ENCODE measurements at places on chromosomes 5 and 9. TPM values are rescaled to one million over a fixed set of nuclear protein-coding genes. Genes with fewer than 3 reads are reported as not detected.

GRCh38 chr5:51685419-51685818, 302.2 kb downstream of the ISL1 start:
- no peak overlapping the region for H3K27ac ChIP-seq
- DNase-seq, result no peak
- no peaks in the 10 kb centered on the region for H3K36me3 ChIP-seq
- H3K4me1 ChIP-seq, result no peaks in the 10 kb centered on the region
- H3K27me3 ChIP-seq, result no peaks in the 10 kb centered on the region

- peak overlapping the region; percentile 92 for H3K27ac ChIP-seq
- H3K36me3 ChIP-seq, result no peaks in the 10 kb centered on the region
- no peaks in the 10 kb centered on the region for H3K27me3 ChIP-seq
- peak overlapping the region; percentile 68 for H3K4me3 ChIP-seq
These were observed 896 bp downstream of the RIGI start for GRCh38 chr9:32524892-32525708.

GRXCR2 gene
- total RNA-seq, result not detected

DNA sequence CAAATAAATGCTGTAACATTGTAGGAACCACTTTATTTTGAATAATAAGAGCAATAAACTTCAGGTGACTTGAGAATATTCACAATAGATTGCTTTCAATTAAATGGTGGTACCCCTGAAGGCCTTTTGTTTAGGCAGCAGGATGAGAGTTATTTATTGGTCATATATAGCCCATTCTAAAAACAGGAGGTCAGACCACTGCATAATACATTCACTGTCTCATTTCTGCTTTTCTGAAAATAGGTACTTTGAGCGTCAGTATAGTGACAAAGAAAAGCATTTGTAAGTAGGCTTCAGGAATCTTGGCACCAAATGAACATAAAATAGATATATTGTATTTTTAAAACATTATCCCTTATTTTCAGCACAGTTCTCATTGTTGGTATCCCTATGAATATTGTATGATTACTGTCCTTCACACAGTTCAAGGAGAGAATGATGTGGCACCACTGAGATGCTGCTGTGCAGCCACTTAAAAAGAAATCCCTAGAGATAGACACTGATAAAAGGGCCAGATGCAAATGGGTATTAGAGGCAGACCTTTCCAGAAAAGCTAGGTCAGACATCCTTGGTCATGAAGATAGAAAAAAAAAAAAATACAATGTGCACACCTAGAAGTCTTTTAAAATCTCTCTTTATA, 381.8 kb upstream of the ST8SIA4 start:
- no peak overlapping the region for H3K27ac ChIP-seq
- no peaks in the 10 kb centered on the region for H3K27me3 ChIP-seq
- H3K4me3 ChIP-seq, result no peak overlapping the region
- no peaks in the 10 kb centered on the region for H3K4me1 ChIP-seq
- DNase-seq, result no peak

AUH gene
- total RNA-seq, result 102 TPM

GRCh38 chr5:31186672-31187267, 6.7 kb upstream of the CDH6 start:
- H3K27me3 ChIP-seq, result peaks cover 2% of the 10 kb centered on the region
- H3K4me1 ChIP-seq, result no peaks in the 10 kb centered on the region
- H3K36me3 ChIP-seq, result no peaks in the 10 kb centered on the region
- H3K27ac ChIP-seq, result no peak overlapping the region
